ENCODE measurements at places on chromosomes 16 and 17.
A peak's percentile ranks its signal among the peaks of the same experiment; 100 is the strongest.

- no peak for DNase-seq
These were observed 40.1 kb upstream of the AMZ2 start for GRCh38 chr17:68207651-68208253.

- DNase-seq, result no peak
These were observed 2.8 kb upstream of the SOCS3 start for GRCh38 chr17:78362671-78363070.

- DNase-seq, result no peak
These were observed 128.2 kb downstream of the HS3ST3B1 start for GRCh38 chr17:14429084-14429483.

GRCh38 chr17:61595418-61596186 is 4.6 kb upstream of the NACA2 start:
- no peak for DNase-seq

DNA sequence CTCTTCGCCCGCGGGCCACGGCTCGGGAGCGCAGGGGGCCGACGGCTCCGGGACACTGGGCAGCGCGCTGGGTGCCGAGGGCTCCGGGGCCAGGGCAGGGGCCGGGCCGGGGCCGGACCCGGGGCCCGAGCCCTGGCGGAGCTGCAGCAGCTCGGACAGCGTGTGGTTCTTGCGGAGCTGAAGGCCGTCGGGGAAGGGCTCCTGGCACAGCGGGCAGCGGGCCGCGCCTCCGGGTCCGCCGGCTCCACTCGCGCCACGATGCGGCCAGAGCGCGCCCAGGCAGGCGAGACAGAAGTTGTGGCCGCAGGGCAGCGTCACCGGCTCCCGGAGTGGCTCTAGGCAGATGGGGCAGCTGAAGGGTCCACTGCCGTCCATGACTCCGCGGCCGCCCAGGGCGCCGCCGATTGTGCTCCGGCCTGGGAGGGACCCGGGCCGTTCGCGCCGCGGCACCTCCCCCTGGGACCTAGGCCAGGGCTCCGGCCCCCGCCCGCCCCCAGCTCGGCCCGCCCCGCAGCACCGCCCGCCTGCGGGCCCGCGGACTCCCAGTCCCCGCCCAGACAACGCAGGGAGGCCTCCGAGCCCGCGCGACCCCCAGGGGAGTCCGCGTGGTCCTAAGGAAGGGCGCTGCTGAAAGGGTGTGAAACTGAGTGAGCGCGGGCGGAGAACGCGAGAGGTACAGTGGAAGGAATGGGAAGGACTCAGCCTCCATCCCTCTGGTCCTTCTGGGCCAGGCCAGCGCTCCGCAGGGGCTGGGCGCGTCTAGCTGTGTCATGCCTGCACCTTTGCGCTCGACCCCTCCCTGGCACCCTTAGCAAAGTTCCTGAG is at the start of gene TRIM47:
Gene TRIM47 (minus strand): TSS at position 408 of the 825 bp plus-strand sequence. CDS start 33 bp downstream, at position 375.
- no peak for DNase-seq

DNA sequence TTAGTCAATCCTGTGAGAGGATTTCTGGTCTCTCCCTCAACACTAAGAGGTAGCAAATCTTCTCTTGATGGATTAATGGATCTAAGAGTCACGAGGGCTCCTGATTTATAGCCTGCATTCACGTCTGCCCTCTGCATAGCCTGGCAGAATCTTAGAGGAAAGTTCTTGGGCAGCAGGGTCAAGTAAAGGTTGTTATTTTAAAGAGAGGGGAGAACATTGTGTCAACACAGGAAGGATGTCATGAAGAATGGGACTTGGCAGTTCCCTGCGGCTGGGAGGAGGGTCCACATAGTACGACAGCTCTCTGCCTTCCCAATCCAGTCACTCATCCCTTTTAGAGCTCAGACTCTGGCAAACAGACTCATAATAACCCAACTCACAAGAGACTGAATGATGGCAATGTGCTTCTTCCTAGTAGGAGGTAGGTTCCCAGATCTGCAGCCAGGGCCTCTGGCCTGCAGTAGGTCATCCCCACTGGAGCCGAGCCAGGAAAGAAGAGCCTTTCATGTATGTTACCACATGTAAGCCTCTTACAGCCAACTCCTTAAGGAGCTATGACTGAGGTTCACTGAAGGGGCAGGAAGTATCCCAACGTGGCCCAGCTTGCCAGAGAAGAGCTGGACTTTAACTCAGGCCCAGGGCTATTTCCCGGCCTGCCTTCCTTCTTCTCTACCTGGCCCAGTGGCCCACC is 25.4 kb upstream of the RPTOR start:
- DNase-seq, result no peak

DNA sequence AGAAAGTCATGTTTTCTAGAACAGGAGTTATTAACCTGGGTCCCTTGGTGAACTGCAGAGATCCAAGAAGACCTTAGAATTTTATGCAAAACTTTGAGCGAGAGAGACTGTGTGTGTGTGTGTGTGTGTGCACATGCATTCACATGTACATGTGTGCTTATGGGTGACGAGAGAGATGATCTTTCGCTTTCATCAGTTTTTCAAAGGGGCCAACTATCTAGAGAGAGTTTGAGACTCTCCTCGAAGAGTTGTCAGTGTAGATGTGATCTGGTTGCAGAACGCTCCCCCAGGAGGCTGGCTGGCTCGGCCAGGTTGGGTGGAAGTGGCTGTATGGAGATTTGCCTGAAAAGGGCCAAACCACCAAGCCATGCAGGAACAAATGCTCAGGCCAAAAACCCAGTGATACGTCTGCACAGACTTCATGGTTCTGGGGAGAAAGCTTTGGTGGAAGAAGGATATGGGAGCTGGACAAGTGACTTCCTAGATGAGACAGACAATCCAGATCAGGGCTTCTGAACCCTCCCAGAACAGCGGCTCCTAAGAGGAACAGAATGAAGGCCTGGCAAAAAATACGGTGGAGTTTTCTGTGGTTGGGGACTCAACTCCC is 6.1 kb downstream of the PIK3R5 start:
- no peak for DNase-seq

GRCh38 chr16:88782454-88783390 is 2.3 kb downstream of the PIEZO1 start:
- DNase-seq, result no peak

- no peak for DNase-seq
These were observed 2.7 kb upstream of the HES7 start for GRCh38 chr17:8126491-8127066.

DNA sequence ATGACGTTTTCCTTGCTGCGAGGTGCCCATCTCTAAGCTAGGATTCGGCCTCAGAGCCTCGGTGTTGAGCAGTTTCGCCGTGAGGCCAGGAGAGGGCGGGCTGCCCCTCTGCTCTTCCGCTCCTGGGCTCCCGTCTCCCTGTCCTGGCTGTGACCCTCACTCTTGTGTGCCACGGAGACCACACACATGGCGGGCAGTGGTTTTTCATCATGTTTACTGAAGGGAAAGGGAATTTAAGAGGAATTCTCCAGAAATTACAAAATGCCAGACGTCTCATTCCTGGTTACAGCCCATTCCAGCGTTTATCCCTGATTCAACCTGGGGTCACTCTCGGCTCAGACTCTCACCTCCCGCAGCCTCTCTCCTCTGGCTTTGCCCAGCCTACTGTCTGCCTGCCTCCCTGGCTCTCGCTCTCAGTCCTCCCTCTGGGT is 96.8 kb upstream of the ELAC2 start:
- DNase-seq, result peak; percentile 41

- no peak for DNase-seq
These were observed 117.8 kb downstream of the RAB11FIP4 start for GRCh38 chr17:31509095-31509804.

- no peak for DNase-seq
These were observed 108.0 kb upstream of the GOT2 start for GRCh38 chr16:58842156-58842555.

GRCh38 chr16:85580684-85581083 is 32.4 kb upstream of the GSE1 start:
- no peak for DNase-seq

GRCh38 chr17:10603931-10604330 is 53.2 kb downstream of the MYH3 start:
- no peak for DNase-seq

GRCh38 chr16:5062790-5063765 is 2.7 kb downstream of the C16orf89 start:
- no peak for DNase-seq

Data from iPS DF 6.9 (cell line).